ENCODE measurements at places on chromosomes 1 and 21. TPM values are rescaled to one million over a fixed set of nuclear protein-coding genes. Genes with fewer than 3 reads are reported as not detected.

Gene CLCNKB
- not detected for total RNA-seq

Gene ASCL5
- not detected for total RNA-seq

Gene TNFRSF18
- not detected for total RNA-seq

Gene CD53
- not detected for total RNA-seq

Gene C1QA
- total RNA-seq = not detected

Gene MROH7
- 0.71 TPM for total RNA-seq

Gene ARHGEF16
- 28.0 TPM for total RNA-seq

Gene KCNH1
- total RNA-seq = not detected

Gene SYT14
- total RNA-seq = 2.1 TPM

Gene TAS1R3
- total RNA-seq = 0.24 TPM

Gene MAP3K21
- total RNA-seq = 33.6 TPM

Gene UBE2J2
- total RNA-seq = 45.6 TPM

Gene PTAFR
- 2.5 TPM for total RNA-seq

Gene PDZK1
- total RNA-seq = 3.3 TPM

Gene FAM43B
- total RNA-seq = not detected

Gene KCNQ4
- total RNA-seq = 0.92 TPM

Gene CELA3B
- total RNA-seq = not detected

Gene TDRD10
- not detected for total RNA-seq

Gene PEAR1
- total RNA-seq = 3.0 TPM

Gene ZNF683
- not detected for total RNA-seq

Gene GPX7
- total RNA-seq = not detected

Gene CAPN9
- not detected for total RNA-seq

Gene CBR3
- 3.1 TPM for total RNA-seq

Gene WNT4
- total RNA-seq = 2.4 TPM
